ENCODE measurements at places on chromosomes 12 and 14.

- no peak for DNase-seq
Observed at GRCh38 chr14:26289891-26290486, 307.8 kb downstream of the NOVA1 start.

- DNase-seq, result peak; percentile 21
Observed at GRCh38 chr14:50342221-50343078, 30.3 kb downstream of the DMAC2L start.

DNA sequence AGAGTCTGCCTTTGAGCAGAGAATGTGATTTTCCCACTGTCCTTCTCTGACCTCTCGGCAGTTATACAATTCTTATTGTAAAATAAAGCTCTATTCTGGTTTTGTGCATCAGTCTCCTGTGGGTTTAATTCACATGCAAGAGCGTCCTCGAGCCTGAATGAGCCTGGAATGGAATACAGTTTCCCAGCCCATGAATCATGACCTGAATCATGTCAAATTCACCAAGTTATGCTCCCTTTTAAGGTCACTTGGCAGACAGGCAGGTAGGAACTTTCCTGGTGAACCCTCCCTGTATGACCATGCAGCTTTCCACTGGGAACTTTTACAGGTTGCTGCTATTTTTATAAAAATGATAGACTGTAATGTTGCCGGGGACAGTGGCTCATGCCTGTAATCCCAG is 41.7 kb downstream of the BICD1 start:
- DNase-seq, result no peak

DNA sequence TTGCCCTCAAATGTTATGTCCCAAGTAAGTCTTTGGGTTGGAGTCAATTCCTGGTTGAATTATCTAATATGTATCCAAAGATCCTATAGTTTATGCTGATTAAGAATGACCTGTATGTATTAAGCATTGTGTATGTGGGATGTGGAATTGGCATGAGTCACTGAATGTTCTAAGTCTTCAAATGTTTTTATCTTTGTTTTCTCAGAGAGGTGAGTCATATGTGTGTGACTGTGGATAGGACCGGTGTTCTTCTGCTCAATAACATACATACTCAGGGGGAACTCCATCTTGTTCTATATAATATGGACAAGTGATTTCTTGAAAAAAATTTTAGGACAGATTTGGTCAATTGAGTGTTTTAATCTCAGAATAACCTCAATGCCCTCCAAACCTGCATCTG is 57.9 kb downstream of the NAV3 start:
- DNase-seq, result no peak

DNA sequence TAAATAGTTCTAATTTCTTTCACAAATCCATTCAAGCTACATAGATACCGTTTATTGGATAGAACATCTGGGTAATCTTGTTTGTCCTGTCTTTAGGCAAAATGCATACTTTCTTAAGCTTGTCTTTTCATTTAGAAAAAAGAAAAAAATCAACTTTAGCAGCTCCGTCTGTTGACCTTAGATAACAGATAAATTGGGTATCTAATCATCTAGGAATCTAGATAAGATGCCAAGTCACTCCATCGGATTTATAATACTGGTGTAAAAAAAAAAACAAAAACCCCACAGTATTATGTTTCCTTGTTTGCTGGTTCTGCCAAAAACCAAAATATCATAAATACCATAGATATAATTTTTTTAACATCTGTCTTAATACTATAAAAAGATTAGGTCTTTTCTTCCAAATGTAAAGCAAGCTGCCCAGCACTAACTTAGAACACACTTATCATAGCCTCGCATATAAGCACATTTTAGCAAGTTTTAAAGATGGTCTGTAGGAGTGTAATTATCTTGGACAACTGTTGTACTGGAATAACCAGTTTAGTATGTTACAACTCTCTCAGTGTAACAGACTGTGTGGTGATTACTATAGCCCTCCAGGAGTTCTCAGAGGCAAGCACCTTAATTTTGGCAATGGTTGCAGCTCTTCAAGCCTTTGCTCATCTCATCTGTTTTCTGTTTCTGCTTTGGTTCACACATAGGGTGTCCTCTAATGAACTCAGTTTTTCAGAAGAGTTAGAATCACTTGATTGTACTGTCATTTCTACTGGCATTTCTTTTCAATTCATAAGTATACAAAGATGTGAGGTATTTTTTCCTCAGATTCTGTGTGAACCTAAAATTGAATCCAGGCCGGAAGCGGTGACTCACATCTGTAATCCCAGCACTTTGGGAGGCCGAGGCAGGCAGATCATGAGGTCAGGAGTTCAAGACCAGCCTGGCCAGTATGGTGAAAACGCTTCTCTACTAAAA is 83.1 kb downstream of the ANO6 start:
- DNase-seq, result no peak

GRCh38 chr12:50121641-50122040 is 9.6 kb downstream of the COX14 start:
- no peak for DNase-seq

Measured in NCI-H1092 (cell line).